ENCODE measurements at places on chromosomes 3 and 15.

GRCh38 chr3:25125201-25125600, 302.9 kb upstream of the RARB start:
- no peak for DNase-seq

- no peak for DNase-seq
Measured at GRCh38 chr3:117998071-117998470, 1036.6 kb downstream of the IGSF11 start.

DNA sequence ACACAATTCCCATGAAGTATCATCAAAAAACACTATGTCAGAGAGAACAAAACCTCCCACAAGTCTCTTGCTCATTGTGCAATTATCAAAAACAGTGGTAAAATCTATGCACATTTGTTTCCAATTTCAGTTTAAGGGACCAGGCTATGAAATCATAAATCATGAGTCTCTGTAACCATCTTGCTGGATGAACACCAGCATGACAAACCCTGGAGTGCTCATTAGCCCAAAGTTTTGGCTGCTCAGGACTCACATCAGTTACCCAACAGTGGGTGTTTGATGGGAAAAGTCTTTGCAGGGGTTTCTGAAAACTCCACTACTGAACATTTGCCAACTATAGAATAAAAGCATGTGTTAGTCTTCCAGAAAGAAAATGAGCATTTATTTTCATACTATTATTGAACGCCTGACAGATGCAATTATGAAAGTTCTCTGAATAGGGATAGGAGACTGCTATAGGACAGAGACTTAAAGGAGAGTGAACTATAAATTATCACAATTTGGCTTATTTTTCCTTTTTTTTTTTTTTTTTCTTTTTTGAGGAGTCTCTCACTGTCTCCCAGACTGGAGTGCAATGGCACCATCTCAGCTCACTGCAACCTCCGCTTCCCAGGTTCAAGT, 240.8 kb upstream of the KCNMB2 start:
- no peak for DNase-seq

DNA sequence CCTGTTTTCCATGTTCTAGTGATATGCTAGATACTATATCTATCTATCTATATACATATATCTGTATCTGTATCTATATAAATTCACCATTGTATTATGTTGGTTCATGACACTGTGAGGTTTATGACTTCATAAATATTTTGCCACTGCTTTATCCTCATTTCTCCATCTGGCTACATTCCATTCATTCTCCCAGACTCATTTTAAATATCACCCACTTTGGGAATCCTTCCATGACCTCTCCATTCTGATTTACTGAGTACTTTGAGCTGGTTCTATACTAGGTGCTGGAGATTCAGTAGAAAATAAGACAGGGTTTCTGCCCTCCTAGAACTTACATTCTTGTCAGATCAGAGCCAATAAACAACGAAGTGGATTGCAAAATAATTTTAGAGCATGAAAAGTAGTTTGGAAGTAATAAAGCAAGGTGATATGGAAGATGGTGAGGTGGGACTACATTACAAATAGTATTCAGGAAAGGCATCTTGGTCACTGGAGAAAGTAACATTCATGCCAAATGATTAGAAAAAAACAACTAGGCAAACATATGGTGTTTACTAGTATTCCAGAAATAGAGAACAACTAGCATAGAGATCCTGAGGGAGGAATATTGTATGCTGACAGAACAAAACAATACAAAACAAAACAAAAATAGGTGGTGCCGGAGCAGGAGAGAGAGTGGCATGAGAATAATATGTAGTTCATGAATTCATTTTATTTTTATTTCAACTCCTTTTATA, 11.6 kb upstream of the PLSCR4 start:
- DNase-seq, result no peak

GRCh38 chr3:160373655-160374054, 25.4 kb downstream of the IFT80 start:
- no peak for DNase-seq

- no peak for DNase-seq
Measured at GRCh38 chr3:12489832-12490231, 5.6 kb downstream of the TSEN2 start.

GRCh38 chr3:113532698-113533533, 561 bp downstream of the SIDT1 start:
- DNase-seq, result peak; percentile 14

DNA sequence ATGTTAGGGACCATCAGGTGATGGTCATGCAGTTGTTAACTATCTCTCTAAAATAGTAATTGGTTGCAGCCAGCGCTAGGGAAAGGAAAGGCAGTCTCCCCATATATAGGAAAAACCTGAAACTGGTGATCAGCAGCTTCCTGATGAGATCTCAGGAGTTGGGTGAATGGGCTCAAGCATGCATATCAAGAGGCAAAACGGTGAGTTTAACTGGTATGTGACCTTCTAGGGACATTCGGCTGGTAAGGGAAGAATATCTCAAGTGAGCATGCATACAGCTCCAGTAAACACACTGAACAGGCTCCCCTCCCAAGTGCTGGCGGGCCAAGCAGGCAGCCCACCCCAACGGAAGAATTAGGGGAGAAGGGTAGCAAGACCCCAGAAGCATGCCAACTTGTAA, 49.3 kb upstream of the ROBO2 start:
- no peak for DNase-seq

- no peak for DNase-seq
Measured at GRCh38 chr15:58608711-58609110, 140.8 kb downstream of the ADAM10 start.

DNA sequence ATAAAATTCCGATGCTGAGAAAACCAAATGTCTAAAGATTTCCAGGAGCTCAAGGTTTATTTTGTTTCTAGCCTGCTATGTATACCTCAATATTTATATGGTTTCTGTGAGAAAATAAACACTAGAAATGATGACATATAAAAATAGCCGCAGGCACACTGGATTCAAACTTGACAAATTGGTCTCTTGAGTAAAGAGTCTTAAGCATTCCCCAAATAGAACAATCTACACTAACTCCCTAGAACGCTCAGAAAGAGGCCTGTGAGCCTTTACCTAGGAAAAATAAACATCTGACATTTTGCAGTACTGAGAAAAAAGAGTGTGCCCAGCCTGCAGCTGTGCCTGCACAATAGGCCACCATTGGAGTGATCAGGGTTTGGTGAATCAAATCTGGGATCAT, 75.2 kb downstream of the NEK10 start:
- DNase-seq, result no peak

DNA sequence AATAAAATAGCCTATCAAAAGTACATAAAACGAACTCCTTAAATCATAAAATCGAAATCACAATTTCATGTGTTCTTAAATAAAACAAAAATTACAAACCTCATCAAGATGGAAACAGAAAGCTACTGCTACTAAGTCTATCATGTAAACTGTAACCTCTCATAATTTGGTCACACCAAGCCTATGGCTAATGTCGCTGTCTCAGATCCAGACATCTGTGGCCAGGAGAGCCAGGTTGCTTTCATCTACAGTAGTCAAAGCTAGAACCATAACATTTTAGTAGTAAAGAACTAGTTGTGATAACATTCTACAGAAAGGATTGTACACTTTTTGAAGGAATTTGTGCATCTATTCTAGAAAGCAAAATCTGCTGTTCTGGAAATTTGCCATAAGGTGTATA, 197.4 kb upstream of the MBNL1 start:
- DNase-seq, result no peak

GRCh38 chr3:128215290-128215689, 62.0 kb downstream of the EEFSEC start:
- no peak for DNase-seq

- no peak for DNase-seq
Measured at GRCh38 chr15:66486887-66487286, 10.7 kb downstream of the SNAPC5 start.

- DNase-seq, result no peak
Measured at GRCh38 chr15:61994216-61994615, 66.0 kb downstream of the VPS13C start.

DNA sequence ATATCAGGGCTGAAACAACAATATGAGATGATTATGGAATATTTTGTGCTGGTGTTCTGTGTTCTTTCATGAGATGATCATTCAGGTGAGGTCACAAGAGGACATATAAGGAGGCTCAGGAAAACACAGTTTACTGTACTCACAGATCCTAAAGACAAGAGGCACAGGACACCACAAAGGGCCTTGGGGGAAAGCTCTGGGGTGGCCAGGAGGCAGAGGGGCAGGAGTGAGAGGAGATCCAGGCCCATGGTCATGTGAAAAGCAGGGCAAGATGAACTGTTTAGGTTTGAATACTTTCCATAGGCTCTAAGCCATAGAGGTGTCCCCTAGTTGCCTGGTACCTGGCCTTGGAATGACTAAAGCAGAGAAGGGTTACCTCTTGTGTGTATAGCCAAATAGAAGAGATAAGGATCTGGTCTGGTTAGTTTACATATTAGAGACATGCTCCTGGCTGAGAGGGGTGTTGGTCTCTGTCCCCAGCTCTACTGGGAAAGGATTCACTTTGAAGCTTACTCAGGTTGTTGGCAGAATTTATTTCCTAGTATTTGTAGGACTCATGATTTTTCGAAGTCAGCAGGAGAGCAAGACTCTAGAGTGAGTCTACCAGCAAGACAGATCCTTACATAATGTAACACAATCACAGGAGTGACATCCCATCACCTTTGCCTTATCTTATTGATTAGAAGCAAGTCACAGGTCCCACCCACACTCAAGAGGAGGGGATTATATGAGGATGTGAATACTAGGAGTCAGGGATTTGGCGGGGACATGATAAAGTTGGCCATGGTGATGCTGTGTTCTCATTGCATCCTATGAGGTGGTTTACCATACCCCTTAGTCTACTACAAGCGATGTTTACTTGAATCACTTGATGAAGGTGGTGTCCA, 11.3 kb upstream of the TM4SF1 start:
- DNase-seq, result no peak

DNA sequence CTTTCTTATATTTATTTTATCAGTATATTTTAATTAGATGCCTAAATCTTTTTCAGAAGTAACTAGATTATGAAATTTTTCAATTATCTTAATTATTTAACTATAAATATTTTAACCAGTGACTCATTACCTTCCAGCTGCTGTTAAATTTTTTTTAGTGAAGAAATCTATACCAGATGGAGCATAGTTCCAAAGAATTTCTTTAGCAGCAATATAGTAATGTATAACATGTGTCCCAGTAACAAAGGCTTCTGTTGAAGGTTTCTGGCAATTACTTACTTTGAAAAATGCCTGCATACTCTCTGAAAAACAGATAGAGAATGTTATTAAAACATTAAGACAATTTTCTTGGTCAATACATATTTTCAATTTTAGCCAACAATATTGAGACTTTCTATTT, 45.1 kb upstream of the CP start:
- no peak for DNase-seq

DNA sequence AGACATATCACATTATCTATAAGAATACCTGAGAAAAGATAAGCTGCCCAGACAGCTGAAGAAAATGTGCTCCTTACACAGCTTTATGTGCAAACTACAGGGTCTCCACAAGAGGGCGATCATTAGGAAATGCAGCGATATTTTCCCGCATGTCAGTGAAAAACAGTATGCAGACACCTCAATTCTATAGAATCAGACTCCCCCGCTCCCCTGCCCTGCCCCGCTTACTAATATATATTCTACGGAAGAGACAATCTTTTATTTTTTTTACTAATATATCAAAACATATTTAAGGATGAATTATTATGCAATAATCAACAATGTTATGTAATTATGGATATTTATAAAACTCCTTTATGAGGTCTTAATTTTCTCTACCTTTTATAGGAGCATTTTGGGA, 681.3 kb downstream of the ROBO1 start:
- no peak for DNase-seq

DNA sequence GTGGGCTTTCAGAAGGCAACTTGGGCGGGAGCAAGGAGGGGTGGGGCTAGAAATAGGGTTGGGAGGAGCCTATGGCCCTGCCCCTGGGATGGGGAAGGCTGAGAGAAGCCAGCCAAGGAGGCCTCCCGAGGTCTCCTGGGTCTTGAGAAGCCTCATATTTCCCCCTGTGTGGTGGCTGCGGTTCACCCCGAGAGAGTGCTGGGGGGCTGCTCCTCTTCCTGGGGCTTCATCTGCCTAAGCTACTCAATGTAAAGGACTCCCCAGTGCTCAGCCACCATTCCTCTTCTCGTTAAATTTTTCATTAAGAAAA, 174.3 kb downstream of the SMAD6 start:
- DNase-seq, result no peak

GRCh38 chr3:78186404-78186803, 1146.5 kb downstream of the ROBO2 start:
- no peak for DNase-seq

GRCh38 chr3:135812057-135812456, 153.5 kb upstream of the PPP2R3A start:
- no peak for DNase-seq

- no peak for DNase-seq
Measured at GRCh38 chr3:13541691-13542090, 7.2 kb upstream of the FBLN2 start.
